H7 (cell line): ENCODE measurements at places on chromosomes 2 and 18. TPM values are rescaled to one million over a fixed set of nuclear protein-coding genes. Genes with fewer than 3 reads are reported as not detected.

The CFAP221 gene
- total RNA-seq = 0.07 and 0.37 TPM in 2 replicates

The PRR30 gene
- total RNA-seq = not detected in 2 replicates

DNA sequence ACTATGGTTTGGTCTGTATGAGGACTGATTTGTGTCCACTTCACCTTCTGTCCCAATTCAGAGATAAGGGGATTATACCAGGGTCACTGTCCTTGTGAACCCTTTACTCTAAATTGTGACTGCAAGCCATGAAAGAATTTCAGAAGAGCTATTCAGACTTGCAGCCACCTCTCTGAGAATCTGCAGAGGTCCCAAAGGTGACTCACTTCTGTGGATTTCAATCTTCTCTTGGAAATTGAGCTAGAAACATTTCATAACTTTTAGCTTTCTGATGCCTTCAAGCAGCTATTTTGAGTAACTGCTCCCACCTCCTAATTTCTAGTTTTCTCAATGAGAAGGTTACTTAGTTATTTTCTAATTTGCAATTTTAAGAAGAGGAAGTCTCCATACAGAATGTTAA, 1242.4 kb upstream of the ACVR2A start:
- DNase-seq = no peak

DNA sequence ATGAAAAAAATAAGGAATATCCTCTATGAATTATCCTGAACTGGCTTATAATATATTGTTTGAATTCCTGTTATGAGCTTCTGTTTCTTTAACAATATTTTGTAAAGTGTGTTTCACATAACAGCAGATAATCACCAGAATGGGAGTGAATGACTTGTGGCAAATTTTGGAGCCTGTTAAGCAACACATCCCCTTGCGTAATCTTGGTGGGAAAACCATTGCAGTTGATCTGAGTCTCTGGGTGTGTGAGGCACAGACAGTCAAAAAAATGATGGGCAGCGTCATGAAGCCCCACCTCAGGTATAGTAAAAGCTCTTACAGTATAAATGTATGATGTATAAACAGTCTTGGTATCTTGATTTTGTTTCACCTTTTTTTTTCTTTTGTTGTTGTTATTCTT, 5.9 kb downstream of the GEN1 start:
- no peak for DNase-seq

The SOCS6 gene
- total RNA-seq = 19.3 and 22.1 TPM in 2 replicates

DNA sequence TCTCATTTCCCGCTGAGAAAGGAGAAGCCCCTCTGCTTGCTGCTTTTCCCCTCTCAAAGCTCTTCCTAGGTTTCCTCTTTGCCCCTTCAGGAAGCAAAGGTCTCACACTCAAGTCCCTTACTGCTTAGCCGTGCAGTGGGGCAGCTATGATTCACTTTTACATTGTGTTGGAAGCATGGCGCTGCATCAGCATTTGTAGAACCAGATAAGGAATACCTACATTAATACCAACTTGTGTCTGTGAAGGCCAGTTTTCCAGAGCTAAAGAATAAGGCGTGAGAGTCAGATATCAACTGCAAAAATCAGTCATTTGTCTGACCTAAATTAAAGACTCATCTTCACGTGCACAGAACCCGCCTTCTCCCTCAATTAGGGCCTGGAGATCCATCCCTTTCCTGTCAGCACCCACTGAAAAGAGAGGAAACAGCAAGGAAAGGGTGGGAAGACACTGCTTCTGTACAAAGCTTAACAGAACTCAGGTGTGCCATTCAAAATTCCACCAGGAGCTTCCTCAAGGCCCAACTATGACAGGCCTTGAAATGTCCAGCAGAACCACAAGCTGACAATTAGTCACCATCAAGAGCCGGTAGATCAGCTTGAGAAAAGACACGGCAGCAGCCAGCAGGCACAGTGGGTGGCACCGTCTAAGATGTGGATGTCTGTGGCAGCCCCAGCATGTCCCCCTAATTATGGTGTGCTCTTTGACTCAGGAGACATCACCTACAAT, 16.1 kb upstream of the XDH start:
- no peak for DNase-seq

DNA sequence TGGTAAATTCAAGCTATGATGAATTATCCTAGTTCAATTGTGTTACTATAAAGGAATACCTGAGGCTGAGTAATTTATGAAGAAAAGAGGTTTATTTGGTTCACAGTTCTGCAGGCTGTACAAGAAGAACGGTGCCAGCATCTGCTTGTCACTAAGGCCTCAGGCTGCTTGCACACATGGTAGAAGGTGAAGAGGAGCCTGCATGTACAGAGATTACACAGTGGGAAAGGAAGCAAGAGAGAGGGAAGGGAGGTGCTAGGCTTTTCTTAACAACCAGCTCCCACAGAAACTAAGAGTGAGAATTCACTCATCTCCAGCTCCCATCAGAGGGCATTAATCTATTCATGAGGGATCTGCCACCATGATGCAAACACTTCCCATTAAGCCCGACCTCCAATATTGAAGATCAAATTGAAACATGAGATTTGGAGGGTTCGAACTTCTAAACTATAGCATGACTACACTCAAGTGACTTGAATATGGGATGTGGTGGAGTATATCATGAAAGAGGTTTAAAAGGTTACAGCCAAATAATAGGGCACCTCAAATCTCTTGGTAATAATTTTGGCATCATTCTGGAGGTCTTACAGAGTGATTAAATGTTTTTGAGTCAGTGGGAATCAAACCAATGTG, 58.4 kb upstream of the ETAA1 start:
- no peak for DNase-seq

DNA sequence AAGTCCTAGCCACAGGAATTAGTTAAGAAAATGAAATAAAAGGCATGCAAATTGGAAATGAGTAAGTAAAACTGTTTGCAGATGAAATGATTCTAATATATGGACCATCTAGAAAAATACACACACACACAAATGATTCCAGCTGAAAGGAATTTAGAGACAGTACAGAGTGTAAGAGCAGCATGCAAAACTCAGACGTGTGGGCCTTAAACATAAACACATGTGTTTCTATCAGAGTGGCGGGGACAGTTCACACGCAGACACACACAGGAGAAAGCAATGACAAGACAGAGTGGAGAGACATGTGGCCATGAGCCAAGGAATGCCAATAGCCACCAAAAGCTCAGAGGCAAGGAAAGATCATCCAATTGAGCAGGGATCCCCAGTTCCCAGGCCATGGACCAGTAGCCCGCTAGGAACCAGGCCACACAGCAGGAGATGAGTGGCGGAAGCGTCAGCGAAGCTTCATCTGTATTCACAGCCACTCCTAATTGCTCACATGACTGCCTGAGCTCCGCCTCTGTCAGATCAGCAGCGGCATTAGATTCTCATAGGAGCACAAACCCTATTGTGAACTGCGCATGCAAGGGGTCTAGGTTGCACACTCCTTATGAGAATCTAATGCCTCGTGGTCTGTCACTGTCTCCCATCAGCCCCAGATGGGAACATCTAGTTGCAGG, 155.4 kb downstream of the ARL4C start:
- no peak for DNase-seq

GRCh38 chr18:13371689-13372418, 153.3 kb downstream of the LDLRAD4 start:
- no peak for DNase-seq
